Activated CD4-positive, alpha-beta T cell treated with anti-CD3 and anti-CD28 coated beads, Interleukin-2, amount 10 ng/mL, durations not matched to agents 7 days and 5 days (primary cell): ENCODE measurements at places on chromosomes 3 and 15. TPM values are rescaled to one million over a fixed set of nuclear protein-coding genes. Genes with fewer than 3 reads are reported as not detected.

Gene SLC12A8
- 0.10 TPM for total RNA-seq

Gene IMPG2
- 0.37 TPM for total RNA-seq

Gene SLC24A5
- total RNA-seq, result not detected

Gene EPHB1
- total RNA-seq, result 1.8 TPM

Gene PCCB
- 17.3 TPM for total RNA-seq

Gene HES1
- total RNA-seq, result 2.4 TPM

DNA sequence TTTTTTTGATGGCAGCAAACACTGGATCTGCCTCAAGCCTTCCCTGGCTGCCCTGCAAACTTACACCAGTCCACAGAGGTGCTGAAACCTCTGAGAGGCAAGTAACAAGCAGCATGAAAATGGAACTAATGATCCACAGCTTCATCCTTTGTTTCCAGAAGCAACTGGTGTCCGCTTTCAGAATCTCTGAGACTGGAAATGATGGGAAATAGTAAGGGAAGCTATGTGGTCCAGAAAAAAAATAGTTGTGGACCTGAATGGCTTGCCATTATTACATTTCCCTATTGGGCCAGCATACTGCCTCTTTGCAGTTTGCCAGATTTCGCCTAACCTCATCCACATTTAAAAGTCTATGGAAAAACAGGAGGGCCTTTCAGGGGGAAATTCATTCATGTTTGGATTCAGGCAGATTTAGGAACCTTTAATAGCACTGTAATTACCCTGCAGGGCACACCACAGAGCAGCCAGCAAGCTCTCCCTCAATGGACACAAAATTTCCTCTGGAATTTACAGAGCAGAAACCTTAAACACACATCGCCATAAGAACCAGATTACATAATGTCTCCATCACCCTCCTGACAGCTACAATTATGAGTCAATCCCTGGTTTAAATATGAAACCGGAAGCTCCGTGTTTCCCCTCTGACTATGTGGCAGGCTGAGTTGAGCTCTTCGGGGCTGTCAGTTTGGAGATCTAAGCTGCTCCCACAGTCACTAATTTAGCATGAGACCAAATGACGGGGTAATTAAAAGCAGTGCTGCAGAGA lies 134.4 kb downstream of the TMCO5A start:
- no peak overlapping the region for H3K27ac ChIP-seq
- peaks cover 17% of the 10 kb centered on the region for H3K4me1 ChIP-seq
- peaks cover 59% of the 10 kb centered on the region for H3K27me3 ChIP-seq
- H3K36me3 ChIP-seq, result no peaks in the 10 kb centered on the region
- H3K4me3 ChIP-seq, result no peak overlapping the region
- peak; percentile 21 for DNase-seq

DNA sequence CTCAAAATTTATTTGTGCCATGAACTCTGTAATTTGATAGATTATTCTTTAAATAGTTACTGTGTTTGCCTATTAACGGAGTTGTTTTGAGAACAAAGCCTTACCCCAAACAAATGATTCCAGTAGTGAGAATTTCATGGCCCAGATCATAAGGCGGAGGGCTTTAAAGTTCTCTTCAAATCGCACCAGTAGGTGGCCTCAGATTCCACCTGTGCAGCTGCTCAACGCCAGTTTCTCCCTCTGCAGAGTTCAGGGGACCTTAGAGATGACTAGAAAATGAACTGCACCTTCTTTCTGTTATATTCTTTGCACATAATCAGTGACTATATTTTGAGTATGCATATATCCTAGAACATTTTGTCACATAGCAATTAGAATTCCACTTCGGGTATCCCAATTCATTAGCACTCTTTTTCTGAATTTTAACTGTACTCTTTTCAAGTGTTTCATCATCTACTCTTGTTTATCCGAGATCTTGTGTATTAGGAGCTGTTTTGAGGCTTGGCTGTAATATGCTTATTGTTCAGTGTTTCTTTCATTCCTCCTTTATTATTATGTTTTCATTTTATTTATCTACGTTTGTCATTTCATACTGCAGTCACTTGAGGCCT lies 232.6 kb upstream of the CHRM5 start:
- H3K4me3 ChIP-seq, result no peak overlapping the region
- no peak overlapping the region for H3K27ac ChIP-seq
- DNase-seq, result peak; percentile 23

GRCh38 chr3:140384028-140384771 lies 293.7 kb upstream of the TRIM42 start:
- no peaks in the 10 kb centered on the region for H3K4me1 ChIP-seq
- H3K27ac ChIP-seq, result no peak overlapping the region
- DNase-seq, result no peak
- no peaks in the 10 kb centered on the region for H3K36me3 ChIP-seq

GRCh38 chr15:85782064-85782463 lies 12.7 kb downstream of the KLHL25 start:
- no peak for DNase-seq
- no peaks in the 10 kb centered on the region for H3K36me3 ChIP-seq
- H3K27ac ChIP-seq, result peak overlapping the region; percentile 34
- H3K4me1 ChIP-seq, result peaks cover 49% of the 10 kb centered on the region

DNA sequence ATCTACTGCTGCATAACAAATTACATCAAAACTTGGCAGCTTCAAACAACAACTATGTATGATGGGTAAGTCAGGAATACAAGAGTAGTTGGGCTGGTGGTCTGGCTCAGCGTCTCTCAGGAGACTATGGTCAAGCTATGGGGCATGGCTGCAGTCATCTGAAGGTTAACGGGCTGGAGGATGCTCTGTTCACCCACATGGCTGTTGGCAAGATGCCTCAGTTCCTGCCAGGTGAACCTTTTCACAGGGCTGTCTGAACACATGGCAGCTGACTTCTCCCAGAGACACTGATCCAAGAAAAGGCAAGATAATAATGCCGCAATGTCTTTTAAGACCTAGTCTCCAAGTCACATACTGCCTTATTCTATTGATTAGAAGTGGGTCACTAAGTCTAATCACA lies 63.7 kb downstream of the GPR176 start:
- no peak overlapping the region for H3K27ac ChIP-seq
- H3K4me3 ChIP-seq, result no peak overlapping the region
- no peak for DNase-seq
- H3K4me1 ChIP-seq, result peaks cover 2% of the 10 kb centered on the region

DNA sequence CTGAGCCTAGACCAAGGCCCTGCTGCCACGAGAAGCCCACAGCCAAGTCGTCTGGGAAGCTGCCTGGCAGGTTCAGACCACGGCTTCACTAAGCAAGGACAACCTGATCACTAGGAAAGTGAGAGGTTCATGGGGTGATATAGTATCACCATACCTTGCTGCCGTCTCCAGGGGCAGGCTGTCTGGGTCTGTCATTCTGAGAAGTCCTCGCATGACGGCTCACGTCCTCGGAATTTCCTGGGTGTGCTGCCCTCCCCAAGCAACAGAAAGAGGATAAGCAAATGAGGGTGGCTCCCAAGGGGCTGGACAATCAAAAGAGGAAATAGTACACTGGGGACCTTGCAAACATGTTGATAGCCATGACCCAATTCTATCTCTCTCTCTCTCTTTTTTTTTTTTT lies 207.4 kb upstream of the IGF1R start:
- no peak overlapping the region for H3K27ac ChIP-seq
- H3K36me3 ChIP-seq, result no peaks in the 10 kb centered on the region
- peaks cover 2% of the 10 kb centered on the region for H3K27me3 ChIP-seq
- no peak overlapping the region for H3K4me3 ChIP-seq
- peaks cover 3% of the 10 kb centered on the region for H3K4me1 ChIP-seq

GRCh38 chr3:179179979-179180759 lies 32.0 kb downstream of the PIK3CA start:
- DNase-seq, result no peak
- peaks cover 13% of the 10 kb centered on the region for H3K4me1 ChIP-seq
- no peak overlapping the region for H3K27ac ChIP-seq
- no peaks in the 10 kb centered on the region for H3K27me3 ChIP-seq
- no peak overlapping the region for H3K4me3 ChIP-seq

DNA sequence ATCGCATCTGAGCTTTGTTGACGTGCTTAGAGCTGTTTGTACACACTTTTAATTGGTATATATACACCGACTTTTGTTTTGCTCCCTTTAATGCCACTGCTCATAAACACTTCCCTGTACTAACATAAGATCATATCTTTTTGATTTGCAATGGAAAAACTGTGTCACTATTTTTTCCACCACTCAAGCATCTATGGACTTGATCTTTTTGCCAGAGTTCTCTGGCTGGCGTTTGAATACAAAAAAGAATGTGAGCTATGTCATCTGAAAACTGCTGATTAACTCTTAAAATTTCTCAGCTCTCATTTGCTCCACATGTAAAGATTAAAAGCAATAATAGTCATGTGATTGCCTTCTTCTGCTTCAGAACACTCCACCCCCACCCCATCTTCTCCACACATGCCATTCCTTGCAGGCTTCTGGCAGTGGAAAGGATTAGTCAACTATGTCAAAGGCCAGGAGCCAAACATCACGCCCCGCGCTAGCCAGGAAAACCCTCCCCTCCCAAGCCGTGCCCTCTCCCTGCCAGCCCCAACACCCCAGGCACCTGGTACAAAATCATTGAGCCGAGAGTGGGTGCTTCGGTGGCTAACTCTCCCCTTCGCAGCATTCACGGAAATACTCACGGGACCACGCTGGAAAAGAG lies 123.4 kb upstream of the MEF2A start:
- DNase-seq, result no peak
- no peak overlapping the region for H3K27ac ChIP-seq
- H3K4me1 ChIP-seq, result peaks cover 45% of the 10 kb centered on the region
- H3K36me3 ChIP-seq, result no peaks in the 10 kb centered on the region

DNA sequence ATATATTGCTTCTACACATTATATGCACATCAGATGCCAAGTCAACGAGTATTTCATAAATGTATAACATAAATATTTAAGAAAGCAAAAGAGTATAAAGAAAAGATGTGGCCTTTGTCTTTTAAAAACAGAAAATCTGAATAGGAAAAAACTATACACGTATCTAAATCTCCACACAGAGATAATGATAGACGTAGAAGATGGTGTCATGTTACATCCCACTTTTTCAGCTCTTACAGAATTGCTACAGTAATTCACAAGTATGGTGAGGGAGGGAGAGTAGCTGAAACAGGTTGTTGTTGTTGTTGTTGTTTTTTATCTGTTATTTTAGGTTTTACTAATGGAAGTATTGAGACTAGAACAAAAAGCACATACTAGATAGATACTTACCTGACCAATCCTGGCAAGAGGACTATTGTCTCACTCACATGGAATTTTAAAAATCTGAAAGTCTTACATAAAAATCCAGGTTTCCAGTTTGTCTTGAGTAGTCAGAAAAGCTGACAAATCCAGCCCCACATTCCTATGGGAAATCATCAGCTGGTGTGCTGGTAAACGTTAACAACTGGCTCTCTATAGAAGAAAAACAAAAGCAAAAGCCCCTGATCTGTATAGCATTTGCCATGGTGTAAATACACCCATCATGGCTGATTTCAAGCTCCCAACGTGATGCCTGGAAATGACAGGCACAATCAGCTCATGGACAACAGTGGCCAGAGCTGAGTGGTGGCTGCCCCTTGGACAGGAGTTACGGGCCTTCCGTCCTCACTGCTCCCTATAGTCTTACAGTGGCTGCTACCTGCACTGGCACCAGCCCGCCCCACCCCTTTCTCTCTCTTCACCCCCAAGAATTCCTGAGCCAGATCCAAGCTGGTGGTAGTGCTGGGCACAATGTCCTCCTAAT lies 47.4 kb upstream of the VGLL4 start:
- H3K36me3 ChIP-seq, result no peaks in the 10 kb centered on the region
- no peaks in the 10 kb centered on the region for H3K27me3 ChIP-seq
- H3K4me1 ChIP-seq, result no peaks in the 10 kb centered on the region
- DNase-seq, result no peak

- no peaks in the 10 kb centered on the region for H3K36me3 ChIP-seq
- H3K4me3 ChIP-seq, result no peak overlapping the region
- H3K4me1 ChIP-seq, result no peaks in the 10 kb centered on the region
- H3K27ac ChIP-seq, result no peak overlapping the region
Measured at GRCh38 chr3:25287291-25287884, 140.7 kb upstream of the RARB start.

DNA sequence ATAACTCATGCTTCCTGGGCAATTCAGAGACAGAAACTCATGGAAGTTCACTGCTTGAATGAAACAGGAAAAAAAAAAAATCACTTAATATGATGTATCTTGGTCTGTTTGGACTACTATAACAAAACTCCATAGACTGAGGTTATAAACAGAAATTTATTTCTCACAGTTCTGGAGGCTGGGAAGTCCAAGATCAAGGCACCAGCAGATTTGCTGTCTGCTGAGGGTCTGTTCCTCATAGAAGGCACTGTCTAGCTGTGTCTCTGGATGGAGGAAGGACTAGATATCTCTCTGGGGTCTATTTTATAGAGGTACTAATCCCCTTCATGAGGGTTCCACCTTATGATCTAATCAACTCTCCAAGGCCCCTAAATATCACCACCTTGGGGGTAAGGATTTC lies 119.3 kb downstream of the IGF2BP2 start:
- no peak for DNase-seq
- H3K27me3 ChIP-seq, result peaks cover 20% of the 10 kb centered on the region
- peaks cover 2% of the 10 kb centered on the region for H3K4me1 ChIP-seq
- H3K27ac ChIP-seq, result no peak overlapping the region

GRCh38 chr3:193021506-193022010 lies 103.9 kb upstream of the MB21D2 start:
- H3K4me1 ChIP-seq, result no peaks in the 10 kb centered on the region
- DNase-seq, result no peak
- H3K36me3 ChIP-seq, result no peaks in the 10 kb centered on the region
- no peak overlapping the region for H3K27ac ChIP-seq
- no peak overlapping the region for H3K4me3 ChIP-seq

DNA sequence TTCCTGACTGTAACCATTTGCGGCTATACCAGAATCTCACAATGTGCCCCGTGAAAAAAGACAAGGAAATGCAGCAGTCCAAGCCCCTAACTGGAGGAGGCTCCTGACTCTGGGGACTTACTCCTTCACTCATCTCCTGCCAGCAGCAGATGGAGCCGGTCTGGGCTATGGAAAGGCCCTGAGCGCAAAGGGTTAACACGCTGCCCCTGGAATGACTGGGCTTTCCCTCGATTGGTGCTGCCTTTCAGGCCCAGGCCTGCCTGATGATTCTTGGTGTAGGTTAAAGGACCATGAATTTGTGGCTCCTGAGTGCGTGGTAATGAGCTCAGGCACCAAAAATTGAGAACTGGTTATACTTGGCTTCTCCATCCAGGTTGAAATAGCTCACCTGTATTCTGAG lies 42.3 kb upstream of the GALNT15 start:
- H3K36me3 ChIP-seq, result no peaks in the 10 kb centered on the region
- no peaks in the 10 kb centered on the region for H3K27me3 ChIP-seq
- no peak overlapping the region for H3K27ac ChIP-seq
- no peak overlapping the region for H3K4me3 ChIP-seq
- DNase-seq, result no peak
- no peaks in the 10 kb centered on the region for H3K4me1 ChIP-seq

DNA sequence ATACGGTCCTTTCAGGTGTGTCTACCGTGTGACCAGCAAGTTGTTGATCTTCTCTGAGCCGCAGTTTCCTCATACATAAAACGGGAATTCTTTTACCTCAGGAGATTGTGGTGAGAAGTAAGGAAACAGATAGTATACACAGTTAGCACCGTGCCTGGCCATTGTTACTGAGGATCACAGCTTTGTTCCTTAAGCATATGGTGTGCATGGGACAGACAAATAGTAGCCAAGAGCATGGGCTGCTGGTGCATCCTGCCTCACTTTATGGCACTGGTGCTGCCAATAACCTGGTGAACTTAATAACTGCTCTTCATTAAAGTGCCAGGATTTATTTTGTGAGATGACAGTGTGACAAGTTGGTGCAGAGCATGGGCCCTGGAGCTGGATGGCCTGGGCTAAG lies 86.3 kb downstream of the PDCD6IP start:
- H3K27ac ChIP-seq, result no peak overlapping the region
- no peak overlapping the region for H3K4me3 ChIP-seq
- H3K4me1 ChIP-seq, result peaks cover 3% of the 10 kb centered on the region
- DNase-seq, result no peak

- no peaks in the 10 kb centered on the region for H3K36me3 ChIP-seq
- H3K4me1 ChIP-seq, result no peaks in the 10 kb centered on the region
- peaks cover 18% of the 10 kb centered on the region for H3K27me3 ChIP-seq
- no peak overlapping the region for H3K27ac ChIP-seq
Measured at GRCh38 chr3:184588776-184589175, 27.2 kb downstream of the EPHB3 start.
